ENCODE measurements at places on chromosomes 3 and 15.
A peak's percentile ranks its signal among the peaks of the same experiment; 100 is the strongest.

GRCh38 chr15:80585544-80586018 lies 109.5 kb upstream of the ABHD17C start:
- DNase-seq: no peak

GRCh38 chr15:83248151-83249029 lies 36.1 kb downstream of the BNC1 start:
- peak; percentile 40 for DNase-seq

DNA sequence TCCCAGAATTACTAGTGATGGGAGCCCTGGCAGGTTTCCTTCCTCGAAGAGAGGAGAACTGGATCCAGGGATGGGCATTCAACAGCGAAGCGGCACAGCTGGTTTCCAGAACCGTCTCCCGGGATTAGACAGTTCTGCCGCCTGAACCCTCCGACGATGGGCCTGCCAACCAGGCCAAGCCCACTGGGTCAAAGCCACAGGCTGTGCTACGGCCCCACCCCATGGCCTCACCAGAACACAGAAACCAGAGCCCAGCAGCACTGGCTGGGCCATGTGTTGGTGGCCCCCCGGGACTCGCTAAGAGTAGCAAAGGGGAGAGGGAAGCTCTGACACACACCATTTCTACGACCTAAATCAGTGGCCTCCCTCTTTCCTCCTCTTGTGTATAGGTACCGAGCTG lies 2.2 kb downstream of the C15orf62 start:
- DNase-seq: no peak

DNA sequence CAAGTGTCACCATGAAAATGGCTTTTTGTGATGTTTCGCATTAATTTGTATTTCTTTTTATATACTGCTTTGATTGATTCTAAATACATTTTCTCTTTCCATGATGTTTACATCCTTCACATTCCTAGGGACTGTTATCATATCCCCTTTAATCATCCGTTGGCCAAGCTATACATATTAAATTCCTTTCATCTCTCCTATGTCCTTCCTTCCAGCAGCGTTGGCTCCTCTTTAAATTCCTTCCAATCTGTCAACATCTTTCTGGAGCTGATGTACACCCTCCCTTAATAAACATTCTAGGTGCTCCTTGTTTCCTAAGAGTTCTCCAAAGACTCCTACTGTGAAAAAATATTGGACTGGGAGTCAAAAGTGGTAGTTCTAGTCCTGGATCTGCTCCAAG lies 87.8 kb downstream of the IGF2BP2 start:
- no peak for DNase-seq

DNA sequence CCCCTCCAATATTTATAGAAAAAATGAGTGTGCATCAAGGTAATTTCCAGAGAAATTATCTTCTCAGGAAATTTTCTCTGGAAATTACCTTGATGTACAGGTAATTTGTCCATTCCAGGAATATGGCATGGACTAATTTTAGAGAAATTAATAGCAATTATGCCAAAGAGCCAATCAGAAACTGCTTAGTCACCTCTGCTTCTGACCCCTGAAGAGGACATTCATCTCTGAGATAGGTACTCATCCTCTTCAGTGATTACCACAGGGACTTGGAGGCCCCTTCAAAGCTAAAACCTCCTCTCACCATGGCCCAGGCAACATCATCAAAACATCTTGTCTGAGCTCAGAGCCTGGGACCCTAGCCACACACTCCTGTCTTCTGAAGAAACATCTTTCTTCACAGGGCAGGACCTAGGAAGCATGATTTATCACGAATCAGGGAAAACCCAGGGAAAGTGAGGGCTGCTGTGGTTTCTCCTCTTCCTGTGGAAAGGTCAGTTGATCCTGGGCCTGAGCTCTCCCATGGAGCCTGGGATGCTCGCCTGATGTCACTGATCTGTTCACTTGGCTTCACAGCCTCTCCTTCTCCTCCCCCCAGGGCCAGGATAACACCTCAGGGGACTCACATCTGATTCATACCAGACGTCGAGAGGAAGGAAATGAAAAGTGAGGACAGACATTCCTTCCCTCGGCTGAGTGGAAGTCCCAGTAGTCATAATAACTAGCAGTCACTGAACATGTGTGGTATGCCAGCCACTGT lies 210.5 kb downstream of the DTWD1 start:
- DNase-seq: no peak

- no peak for DNase-seq
These were observed 66.4 kb downstream of the RYR3 start for GRCh38 chr15:33377204-33377603.

DNA sequence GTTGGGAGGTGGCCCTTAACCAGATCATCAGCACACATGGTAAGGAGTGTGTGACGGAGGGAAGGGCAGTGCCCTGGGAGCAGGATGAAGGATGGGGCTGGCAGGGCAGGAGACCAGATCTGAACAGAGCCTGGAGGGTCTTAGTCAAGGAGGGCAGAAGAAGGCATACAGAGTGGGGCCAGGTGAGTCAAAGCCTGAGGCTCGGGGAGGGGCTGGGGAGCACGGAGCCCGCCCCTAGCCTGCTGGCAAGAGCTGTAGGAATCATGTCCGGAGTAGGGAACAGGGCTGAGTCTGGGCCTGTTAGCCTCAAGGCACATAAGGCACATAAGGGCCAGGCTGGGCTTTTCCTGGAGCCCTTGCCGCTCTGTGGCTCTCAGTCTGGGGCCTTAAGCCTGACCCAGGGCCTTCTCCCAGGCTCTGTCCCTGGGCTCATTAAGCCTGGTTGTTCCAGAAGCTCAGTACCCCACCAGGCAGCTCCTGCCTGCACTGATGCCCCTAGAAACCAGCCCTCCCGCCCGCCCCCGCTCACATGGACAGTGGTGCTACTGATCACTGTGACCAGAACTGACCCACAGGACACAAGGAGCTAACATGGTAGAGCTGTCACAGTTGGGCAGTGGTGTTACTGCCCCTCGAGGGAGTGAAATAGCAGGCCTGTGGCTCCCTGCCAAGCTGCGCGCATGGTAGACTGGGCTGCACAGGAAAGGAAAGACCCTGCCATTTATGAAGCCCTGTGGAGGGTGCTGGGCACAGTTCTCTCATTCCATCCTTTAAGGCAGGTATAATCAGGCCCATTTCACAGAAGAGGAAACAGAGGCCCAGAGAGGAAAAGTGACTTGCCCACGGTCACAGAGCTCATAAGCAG lies 14.6 kb downstream of the ISG20 start:
- DNase-seq: no peak

DNA sequence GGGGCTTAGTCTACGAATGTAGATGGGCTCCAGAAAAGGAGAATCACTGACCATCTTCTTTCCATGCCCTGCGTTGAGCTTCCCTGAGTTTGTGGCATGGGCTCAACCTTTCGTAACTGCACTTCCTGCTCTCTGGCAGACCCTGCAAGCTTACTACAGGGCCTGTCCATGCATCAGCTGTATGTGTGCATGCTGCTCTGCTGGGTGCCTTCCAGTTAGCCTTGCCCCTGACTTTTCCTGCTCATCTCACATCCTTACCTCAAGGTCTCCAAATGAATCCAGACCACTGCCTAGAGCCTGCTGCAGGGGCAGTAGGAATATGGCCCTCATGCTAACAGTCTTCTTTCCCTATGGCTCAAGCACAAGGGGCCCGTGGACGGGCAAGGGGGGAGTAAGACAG lies 2.0 kb upstream of the TF start:
- no peak for DNase-seq

DNA sequence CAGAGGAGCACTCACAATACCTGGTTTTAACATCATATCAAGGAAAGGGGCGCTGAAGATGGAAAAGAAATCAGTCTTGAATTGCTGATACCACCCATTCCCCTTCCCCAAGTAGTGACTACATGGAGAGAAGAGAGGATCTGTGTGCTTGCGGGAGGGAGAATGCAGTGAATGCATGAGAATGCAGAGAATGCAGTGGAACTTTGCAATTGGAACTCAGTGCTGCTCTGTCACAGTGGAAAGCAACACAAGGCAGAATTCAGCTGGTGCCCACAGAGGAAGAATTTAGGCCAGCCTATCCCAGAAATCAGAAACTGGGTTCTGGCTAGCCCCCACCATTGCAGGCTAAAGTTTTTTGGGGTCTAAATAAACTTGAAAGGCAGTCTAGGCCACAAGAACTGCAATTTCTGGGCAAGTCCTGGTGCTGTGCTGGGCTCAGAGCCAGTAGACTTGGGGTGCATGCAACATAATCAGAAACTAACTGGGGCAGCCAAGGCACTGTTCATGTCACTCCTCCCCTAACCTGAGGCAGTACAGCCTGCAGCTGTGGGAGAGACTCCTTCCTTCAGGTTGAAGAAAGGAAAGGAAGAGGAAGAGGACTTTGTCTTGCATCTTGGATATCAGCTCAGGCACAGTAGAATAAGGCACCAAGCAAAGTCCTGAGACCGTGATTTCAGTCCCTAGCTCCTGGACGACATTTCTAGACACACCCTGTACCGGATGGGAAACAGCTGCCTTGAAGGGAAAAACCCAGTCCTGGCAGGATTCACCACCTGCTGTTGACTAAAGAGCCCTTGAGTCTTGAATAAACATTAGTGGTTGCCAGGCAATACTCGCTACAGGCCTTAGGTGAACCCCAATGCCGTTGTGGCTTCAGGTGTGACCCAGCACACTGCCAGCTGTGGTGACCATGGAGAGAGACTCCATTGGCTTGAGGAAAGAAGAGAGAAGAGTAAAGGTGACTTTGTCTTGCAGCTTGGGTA lies 329.3 kb downstream of the TBL1XR1 start:
- DNase-seq: no peak

GRCh38 chr3:137763594-137763938 lies 549 bp upstream of the SOX14 start:
- DNase-seq: no peak

- peak; percentile 2 for DNase-seq
These were observed 17.1 kb downstream of the CTXND1 start for GRCh38 chr15:80234883-80235282.
